ENCODE measurements at places on chromosomes 7 and 10.

DNA sequence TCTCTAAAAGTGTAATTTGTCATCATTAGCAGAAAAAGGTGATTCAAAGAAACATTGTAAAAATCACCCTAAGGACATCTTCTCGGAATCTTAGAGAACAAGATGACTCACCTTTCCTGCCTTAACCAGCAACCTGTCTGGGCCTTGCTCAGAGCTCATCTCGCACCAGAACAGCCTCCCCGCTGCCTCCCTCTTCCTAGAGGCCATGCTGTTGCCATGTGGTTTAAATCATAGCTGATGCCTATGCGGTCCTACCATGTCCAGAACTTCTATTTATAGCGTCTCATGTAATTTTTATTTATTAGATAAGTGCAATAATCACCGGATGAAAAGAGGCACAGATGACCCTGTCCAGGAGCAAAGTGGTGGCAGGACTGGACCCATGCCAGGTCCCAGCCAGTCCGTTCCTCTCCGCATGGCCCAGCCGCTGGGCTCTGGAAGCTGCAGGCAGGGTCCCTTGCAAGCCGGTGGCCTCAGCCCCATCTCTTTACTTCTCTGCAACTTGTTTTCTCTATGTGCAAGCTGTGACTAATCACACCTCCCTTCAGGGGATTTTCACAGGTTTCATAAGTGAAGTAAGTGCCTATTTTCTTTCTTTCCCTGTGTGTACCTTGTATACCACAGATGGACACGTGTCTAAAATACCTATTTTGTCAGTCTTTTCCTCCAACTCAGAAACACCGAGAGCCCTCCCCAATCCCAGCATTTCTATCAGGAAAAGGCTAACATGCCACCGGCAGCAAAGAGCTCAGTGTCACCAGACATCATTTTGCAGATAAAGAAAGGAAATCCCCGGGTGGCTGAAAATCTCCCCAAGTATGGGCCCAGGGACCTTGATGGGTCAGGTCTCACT, 27.1 kb downstream of the KLF6 start:
- no peak overlapping the region for H3K4me3 ChIP-seq
- no peak overlapping the region for H3K27ac ChIP-seq
- DNase-seq: no peak
- H3K4me1 ChIP-seq: peaks cover 56% of the 10 kb centered on the region
- H3K36me3 ChIP-seq: no peaks in the 10 kb centered on the region
- no peaks in the 10 kb centered on the region for H3K27me3 ChIP-seq

DNA sequence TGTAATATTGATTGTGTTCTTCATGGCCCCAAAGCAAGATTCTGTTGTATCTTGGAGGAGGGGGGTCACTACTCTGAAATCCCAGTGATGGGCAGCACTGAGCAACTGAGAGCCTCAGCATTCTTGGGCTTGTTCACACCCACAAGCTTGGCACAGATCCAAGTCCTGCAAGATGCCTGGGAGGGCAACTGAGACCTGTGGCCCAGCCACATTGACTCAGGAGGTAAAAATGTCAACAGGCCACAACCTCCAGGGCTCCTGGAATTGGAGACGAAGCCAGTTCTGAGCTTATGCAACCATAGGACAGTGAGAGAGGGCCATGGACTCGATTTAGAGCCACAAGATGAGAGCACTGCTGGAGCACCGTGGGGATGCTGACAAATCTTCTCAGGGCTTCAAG, 3.1 kb upstream of the DOCK1 start:
- no peak overlapping the region for H3K27ac ChIP-seq
- no peaks in the 10 kb centered on the region for H3K4me1 ChIP-seq
- H3K36me3 ChIP-seq: no peaks in the 10 kb centered on the region
- H3K27me3 ChIP-seq: no peaks in the 10 kb centered on the region

DNA sequence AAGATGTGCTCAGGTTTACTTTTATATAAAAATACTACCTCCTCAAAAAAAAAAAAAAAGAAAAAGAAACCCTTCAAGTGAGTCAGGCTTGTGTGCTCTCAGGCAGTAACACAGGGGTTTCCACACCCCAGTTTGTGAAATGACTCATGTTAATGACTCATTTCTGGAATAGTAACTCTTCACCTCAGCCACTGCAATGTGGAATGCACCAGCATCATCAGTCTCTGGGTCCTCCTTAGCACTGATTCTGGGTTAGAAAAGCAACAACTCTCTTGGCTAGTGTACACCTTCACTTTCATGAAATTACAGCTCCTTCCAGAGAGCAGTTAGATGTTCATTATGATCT, 110.6 kb downstream of the EMX2 start:
- no peaks in the 10 kb centered on the region for H3K36me3 ChIP-seq
- H3K4me1 ChIP-seq: no peaks in the 10 kb centered on the region
- no peak overlapping the region for H3K4me3 ChIP-seq
- no peak overlapping the region for H3K27ac ChIP-seq

- no peak for DNase-seq
- no peak overlapping the region for H3K4me3 ChIP-seq
- no peaks in the 10 kb centered on the region for H3K4me1 ChIP-seq
- no peaks in the 10 kb centered on the region for H3K27me3 ChIP-seq
These were observed 2.2 kb upstream of the LOXL4 start for GRCh38 chr10:98270073-98270740.

GRCh38 chr7:19663816-19664462, 44.9 kb downstream of the POLR1F start:
- no peak overlapping the region for H3K4me3 ChIP-seq
- no peaks in the 10 kb centered on the region for H3K27me3 ChIP-seq
- no peak for DNase-seq

All from naive thymus-derived CD4-positive, alpha-beta T cell (primary cell).